ENCODE measurements at places on chromosomes 12 and 14. TPM values are rescaled to one million over a fixed set of nuclear protein-coding genes. Genes with fewer than 3 reads are reported as not detected.

Gene LRRC10
- total RNA-seq, result not detected

Gene SUDS3
- 25.6 TPM for total RNA-seq

Gene OR4Q2
- total RNA-seq, result not detected

GRCh38 chr14:105187935-105188524, 6.9 kb upstream of the NUDT14 start:
- H3K4me1 ChIP-seq, result peaks cover 5% of the 10 kb centered on the region
- no peaks in the 10 kb centered on the region for H3K36me3 ChIP-seq
- no peak for DNase-seq
- H3K27ac ChIP-seq, result no peak overlapping the region

DNA sequence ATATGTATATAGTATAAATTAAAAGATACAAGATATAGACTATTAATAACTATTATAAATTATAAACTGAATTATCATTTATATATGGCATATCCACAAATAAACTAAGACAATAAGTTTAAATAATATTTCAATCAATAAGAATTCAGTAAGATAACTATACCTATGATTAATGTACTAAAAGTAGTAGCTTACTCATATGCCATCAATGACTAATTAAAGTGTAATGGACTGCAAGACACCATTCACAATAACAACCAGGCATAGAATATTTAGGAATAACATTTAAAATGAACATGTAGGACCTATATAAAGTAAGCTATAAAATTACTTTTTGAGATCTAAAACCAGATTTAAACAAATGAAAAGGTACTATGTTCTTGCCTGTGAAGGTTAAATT, 18.8 kb downstream of the KCNC2 start:
- DNase-seq, result no peak
- H3K4me3 ChIP-seq, result no peak overlapping the region
- no peak overlapping the region for H3K27ac ChIP-seq
- H3K4me1 ChIP-seq, result no peaks in the 10 kb centered on the region
- H3K27me3 ChIP-seq, result no peaks in the 10 kb centered on the region
- no peaks in the 10 kb centered on the region for H3K36me3 ChIP-seq

DNA sequence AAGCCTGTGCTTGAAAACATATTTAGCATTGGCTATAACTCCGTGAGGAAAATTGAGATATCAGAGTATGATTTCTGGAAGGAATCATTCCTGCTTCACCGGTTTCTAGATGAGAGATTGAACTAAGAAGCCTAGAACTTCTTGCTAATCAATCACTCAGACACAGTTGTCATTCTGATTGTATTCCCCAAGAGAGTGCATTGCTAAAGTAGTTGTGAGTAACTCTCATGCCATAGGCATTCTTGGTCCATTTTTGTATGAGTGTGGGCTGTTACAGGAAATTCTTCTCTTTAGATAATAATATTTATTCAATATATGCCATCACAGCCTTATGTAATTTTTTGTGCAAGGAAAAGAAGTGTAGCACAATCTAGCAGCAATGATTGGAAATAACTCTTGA, 893.3 kb upstream of the MDGA2 start:
- no peaks in the 10 kb centered on the region for H3K36me3 ChIP-seq
- H3K4me1 ChIP-seq, result no peaks in the 10 kb centered on the region
- no peak overlapping the region for H3K27ac ChIP-seq
- H3K4me3 ChIP-seq, result no peak overlapping the region
- DNase-seq, result no peak

DNA sequence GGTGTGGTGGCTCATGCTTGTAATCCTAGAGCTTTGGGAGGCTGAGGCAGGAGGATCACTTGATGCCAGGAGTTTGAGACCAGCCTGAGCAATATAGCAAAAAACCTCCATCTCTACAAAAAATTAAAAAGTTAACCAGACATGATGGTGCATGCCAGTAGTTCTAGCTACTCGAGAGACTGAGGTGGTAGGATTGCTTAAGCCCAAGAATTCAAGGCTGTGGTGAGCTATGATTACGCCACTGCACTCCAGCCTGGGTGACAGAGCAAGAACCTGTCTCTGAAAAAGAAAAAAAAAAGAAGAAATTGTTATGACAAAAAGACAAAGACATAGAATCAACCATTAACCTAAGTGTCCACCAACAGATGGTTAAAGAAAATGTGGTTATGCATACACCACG, 2.1 kb upstream of the ATP23 start:
- no peaks in the 10 kb centered on the region for H3K36me3 ChIP-seq
- H3K4me1 ChIP-seq, result peaks cover 16% of the 10 kb centered on the region
- no peak overlapping the region for H3K27ac ChIP-seq
- no peaks in the 10 kb centered on the region for H3K27me3 ChIP-seq
- no peak overlapping the region for H3K4me3 ChIP-seq

GRCh38 chr12:18306311-18306710, 45.0 kb downstream of the PIK3C2G start:
- H3K4me3 ChIP-seq, result no peak overlapping the region
- no peaks in the 10 kb centered on the region for H3K4me1 ChIP-seq
- H3K27ac ChIP-seq, result no peak overlapping the region
- H3K27me3 ChIP-seq, result no peaks in the 10 kb centered on the region
- no peak for DNase-seq
- H3K36me3 ChIP-seq, result no peaks in the 10 kb centered on the region
